GM13976 (cell line): ENCODE measurements at places on chromosomes 5 and 9.
A peak's percentile ranks its signal among the peaks of the same experiment; 100 is the strongest.

DNA sequence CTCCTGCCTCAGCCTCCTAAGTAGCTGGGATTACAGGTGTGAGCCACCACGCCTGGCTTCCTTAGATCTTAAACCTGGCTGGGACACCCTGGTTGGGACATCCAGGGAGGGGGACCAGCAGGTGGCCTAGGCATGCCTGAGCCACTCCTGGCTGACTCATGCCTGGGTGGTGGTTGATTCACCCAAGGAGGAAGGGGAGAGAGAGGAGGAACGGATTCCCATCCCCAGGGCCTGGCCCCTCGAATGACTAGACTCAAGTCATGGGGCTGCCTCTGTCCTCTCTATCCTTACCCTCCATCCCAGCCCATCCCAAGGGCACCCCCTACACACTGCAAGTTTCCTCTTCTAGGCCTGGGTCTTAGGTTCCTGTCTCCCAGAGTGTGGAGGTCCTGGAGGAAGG lies 12.7 kb downstream of the EEIG1 start:
- DNase-seq: no peak

DNA sequence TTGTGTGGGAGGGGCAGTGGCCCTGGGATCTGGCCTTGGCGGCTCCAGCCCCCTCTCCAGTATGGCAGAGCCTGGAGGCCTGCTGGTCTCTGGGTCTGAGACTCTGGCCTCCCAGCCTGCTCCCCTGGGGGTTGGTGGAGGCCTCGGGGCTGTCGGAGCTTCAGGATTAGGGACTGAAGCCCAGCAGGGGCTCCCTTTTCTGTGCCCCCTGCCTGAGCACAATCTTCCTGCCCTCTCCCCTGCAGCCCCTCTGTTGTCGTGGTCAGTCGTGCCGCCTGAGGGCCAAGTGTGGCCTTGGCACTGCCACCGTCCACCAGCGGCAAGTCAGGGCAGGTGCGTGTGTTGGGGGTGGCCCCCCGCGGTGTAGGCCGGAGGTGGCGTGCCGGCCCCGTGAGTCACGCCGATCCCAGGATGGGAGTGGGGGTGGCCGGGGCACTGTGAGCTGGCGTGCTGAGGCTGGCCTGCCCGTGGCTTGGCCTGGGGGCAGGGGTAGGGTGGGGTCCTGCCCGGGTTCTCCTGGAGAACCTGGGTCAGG lies 53.6 kb downstream of the RXRA start:
- DNase-seq: no peak

- no peak for DNase-seq
These were observed 58.5 kb upstream of the UBAC1 start for GRCh38 chr9:136019681-136020060.

GRCh38 chr5:180484813-180485212 lies 9.4 kb upstream of the CNOT6 start:
- DNase-seq: no peak

DNA sequence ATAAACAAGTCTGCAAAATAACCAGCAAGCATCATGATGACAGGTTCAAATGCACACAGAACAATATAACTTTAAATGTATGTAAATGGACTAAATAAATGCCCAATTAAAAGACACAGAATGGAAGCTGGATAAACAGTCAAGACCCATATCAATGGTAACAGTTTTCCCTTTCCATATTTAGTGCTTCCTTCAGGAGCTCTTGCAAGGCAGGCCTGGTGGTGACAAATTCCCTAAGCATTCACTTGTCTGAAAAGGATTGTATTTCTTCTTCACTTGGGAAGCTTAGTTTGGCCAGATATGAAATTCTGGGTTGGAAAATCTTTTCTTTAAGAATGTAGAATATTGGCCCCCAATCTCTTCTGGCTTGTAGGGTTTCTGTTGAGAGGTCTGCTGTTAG lies 120.2 kb upstream of the RASA1 start:
- DNase-seq: no peak

DNA sequence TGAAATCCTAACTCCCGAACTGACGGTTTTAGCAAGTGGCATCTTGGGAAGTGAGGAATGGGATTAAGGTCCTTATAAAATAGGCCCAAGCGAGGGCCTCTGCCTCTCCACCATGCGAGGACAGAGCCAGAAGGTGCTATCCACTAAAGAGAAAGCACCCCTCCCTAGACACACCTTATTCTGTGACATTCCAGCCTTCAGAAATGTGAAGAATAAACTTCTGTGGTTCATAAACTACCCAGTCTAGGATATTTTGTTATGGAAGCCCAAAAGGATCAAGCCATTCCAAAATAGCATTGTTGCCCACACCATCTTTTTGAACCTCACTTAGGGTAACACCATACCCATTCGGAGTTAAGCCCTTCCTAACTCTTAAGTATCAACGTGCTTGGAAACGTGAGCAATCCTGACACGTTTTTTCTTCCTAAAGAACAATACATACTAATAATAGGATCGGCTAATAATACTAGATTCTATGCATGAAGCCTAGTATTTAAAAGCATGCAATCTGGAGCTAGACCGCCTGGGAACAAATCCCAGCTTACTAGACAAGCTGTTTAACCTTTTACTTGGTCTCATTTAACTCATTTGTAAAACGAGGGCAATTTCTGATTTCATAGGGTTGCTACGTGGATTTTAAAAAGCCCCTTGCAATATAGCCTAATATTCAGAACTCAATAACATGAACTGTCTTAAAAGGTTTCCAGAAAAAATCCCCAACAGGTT lies 1.1 kb upstream of the SMC2 start:
- peak; percentile 7 for DNase-seq

DNA sequence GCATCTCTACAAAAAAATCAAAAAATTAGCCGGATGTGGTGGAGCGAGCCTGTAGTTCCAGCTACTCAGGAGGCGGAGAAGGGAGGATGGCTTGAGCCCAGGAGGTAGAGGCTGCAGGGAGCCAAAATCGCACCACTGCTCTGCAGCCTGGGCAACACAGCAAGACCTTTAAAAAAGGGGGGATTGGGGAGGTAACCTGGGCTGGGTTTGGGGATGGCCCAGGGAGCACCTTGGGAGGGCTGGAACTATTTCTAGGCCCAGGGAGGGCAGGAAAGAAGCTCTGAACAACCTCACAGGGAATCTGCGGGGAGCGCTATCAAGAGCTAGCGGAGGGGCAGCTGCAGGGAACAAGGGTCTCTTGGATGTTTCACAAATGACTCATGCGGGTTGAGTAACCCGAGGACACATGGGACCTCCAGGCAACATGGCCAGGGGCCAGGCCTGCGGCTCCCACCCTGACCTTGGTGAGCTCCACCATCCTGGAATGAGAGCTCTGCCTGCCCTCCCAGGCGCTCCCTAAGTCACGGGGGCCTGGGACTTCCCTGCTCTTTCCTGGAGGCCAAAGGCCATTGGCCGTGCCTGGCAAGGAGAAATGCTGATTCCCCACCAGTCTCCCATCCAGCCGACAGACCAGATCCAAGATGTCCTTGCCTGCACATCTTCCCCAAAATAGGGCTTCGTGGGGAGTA lies 23.4 kb downstream of the SARDH start:
- DNase-seq: no peak

DNA sequence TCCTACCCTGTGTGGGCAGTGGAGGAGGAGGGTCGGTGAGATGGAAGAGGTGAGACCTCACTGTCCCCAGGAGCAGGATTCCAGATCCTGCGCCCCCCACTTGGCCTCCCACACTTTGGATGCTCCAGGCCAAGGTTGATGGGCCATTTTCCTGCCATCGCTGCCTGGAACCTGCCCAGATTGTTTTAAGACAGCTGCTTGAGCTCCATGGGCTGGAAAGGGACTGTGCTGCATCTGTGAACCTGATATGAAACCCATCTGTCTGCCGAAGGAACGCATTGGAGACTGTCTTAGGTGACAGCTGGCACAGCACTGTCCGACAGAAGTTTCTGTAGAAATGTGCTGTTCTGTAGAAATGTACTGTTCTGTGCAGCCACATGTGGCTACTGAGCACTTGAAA lies 72.7 kb upstream of the SLC25A48 start:
- no peak for DNase-seq

GRCh38 chr9:115775659-115776058 lies 377.9 kb upstream of the PAPPA start:
- DNase-seq: no peak

- peak; percentile 15 for DNase-seq
These were observed 29.7 kb downstream of the PPP1R2B start for GRCh38 chr5:156879665-156880285.

- DNase-seq: no peak
These were observed 4.9 kb upstream of the FYB1 start for GRCh38 chr5:39224196-39224761.

- no peak for DNase-seq
These were observed 13.8 kb upstream of the CTSL start for GRCh38 chr9:87711857-87712800.

- peak; percentile 68 for DNase-seq
These were observed 45.6 kb downstream of the FOXI1 start for GRCh38 chr5:170151097-170151831.

DNA sequence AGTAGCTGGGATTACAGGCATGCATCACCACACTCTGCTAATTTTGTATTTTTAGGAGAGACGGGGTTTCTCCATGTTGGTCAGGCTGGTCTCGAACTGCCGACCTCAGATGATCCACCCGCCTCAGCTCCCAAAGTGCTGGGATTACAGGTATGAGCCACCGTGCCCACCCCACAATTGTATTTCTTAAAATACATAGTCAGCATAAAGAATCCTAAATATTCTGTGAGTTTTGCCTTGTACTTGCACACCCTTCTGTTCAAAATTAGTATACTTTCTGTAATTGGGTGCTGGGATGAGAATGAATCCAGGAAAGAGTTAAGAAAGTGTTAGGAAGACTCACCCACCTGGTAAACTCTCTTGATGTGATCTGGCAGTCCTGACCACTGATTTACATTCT lies 101.3 kb downstream of the CAAP1 start:
- no peak for DNase-seq

- no peak for DNase-seq
These were observed 548.8 kb downstream of the EFNA5 start for GRCh38 chr5:107121793-107122519.

DNA sequence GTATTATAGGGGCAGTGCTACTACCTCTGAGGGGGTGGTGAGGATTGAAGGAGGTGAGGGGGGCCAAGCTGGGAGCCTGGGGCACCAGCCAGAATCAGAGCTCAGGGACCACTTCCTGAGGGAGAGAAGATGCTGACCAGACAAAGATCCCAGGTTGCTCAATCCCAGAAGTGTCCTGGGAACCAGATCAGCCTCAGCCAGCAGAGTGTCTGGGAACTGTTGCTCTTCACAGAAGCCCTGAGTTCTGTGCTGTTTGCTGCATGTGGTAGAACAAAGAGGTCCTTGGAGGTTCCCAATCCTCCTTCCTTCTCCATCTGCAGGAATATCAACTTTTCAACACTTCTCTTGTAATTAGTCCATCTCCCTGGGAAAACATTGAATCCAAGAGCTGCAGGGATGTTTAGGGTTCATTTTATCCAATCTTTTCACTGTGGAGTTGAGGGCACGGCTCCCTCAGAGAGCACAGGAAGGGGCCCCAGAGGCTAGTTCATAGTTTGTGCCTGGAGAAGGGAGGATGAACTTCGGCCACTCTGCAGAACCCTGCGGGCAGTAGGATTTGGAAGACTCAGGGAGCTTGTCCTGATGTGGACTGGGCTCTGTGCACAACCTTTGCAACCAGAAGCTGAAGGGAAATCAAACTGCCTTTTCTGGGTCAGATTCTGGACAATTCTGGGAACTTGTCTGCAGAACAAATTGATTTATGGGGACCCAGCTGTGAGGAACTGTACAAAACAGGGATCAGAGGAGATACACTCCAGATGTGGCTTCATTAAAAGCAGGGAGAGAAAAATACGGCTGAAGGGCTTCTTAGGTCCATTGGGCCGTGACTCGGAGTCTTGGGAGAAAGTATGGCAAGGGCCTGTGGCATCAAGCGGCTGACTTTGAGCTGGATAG lies 57.1 kb downstream of the GALNT12 start:
- no peak for DNase-seq

- DNase-seq: no peak
These were observed 79.9 kb downstream of the ACER2 start for GRCh38 chr9:19488721-19489120.

DNA sequence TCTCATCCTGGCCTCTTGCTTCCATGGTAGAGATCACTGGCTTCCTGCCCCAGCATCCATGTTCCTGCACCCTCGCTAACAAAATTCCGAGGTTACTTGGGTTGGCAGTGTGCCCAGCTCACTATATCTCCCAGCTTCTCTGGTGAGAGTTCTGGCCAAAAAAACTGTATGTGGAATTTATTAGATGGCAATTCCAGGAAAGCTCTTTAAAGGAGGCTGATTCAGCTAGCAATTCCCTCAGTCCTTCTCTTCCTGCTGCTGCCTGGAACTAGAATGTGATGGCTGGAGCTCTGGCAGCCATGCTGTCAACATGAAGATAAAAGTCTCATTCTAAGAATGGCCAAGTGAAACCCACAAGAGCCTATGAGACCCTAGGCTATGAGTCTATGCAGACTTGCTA lies 88.8 kb downstream of the SECISBP2 start:
- DNase-seq: no peak

DNA sequence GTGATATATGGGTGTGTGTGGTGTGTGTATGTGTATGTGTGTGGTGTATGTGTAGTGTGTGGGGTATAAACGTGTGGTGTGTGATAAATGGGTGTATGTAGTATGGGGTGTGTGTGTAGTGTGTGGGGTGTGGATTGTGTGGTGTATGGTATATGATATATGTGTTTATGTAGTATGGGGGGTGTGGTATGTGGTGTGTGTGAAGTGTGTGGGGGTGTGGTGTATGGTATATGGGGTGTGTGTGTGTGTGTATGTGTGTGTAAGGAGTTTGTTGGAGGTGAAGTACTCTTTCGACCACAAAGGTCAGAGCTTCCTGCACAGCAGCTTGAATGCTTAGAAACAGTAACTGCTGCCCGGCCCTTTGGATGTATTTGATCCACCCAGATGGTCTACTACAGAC lies 145.2 kb upstream of the IQGAP2 start:
- DNase-seq: no peak

DNA sequence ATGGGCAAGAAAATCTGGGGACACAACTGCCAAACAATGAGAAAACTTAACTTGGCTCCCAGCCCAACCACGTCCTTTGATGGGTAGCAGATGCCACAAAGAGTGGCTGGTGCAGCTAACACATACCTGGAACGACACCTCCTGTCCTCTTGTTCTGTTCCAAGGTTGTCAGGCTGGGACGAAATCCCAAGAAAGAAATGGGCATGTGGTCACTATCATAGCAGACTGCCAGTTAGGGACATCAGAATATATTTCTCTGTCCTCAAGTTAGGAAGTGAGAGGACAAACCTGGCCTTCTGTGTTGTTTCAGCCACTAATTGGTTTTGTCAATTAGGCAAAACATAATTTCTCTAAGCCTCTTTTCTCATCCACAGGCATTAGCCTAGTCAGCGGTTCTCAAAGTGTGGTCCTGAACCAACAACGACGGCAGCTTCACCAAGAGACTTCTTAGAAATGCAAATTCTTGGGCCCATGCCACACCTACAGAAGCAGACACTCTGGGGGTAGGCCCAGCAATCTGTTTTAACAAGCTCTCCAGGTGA lies 63.4 kb downstream of the RAPGEF1 start:
- no peak for DNase-seq
